ENCODE measurements at places on chromosomes 16 and 17.
A peak's percentile ranks its signal among the peaks of the same experiment; 100 is the strongest.

DNA sequence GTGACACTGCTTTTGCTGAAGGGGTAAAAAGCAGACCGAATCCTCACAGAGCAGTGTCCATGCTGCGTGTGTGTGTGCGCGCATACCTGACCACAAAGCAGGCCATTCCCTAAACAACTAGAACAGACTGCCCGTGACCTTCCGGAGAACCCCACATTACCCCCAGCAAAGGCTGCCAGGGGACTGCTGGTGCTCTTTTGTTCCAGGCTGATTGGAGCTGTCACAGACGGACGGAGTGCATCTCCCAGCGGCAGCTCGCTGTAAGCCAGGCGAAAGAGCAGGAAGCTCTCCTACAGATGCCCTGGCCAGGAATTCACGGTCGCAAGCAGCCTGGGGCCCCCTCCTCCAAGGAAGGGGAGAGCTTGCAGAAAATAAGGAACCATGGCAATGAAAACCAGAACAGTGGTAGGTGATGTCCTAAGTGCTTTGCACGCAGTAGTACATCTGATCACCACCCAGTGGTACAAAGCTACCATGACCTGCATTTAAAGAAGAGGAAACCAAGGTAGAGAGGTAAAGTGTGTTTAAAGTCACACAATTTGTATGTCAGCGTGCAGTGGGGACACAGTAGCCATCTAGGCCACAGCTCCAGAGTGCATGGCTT is 153.4 kb upstream of the DYNLRB2 start:
- no peak for DNase-seq

DNA sequence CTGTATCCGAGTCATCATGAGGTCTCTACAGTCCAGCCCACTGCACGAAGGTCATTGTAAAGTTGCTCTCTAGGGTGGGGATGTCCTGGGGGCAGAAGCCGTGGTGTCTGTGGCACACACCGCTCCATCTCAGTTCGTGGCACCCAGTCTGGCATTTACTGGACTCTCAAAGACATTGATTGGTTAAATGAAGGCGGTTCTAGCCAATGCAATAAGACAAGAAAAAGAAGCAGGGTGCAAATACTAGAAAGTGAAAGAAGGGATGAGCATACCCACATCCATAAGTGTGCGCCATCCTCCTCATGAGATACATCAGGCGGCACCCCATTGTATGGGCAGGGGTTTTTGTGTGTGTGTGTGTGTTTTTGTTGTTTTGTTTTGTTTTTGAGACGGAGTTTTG is 10.7 kb upstream of the ATP2A3 start:
- no peak for DNase-seq

GRCh38 chr16:56918467-56919012 is 13.4 kb upstream of the HERPUD1 start:
- no peak for DNase-seq

DNA sequence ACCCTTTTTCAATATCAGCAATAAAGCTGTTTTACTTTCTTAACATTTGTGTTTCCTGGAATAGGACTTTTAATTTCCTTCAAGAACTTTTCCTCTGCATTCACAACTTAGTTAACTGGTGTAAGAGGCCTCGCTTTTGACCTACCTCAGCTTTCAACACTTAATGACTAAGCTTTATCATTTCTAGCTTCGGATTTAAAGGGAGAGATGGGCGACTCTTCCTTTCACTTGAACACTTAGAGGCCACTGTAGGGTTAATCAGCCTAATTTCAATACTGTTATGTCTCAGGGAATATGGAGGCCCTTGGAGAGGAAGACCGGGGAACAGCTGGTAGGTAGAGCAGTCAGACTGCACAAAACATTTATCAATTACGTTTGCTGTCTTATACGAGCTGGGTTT is 4.7 kb downstream of the SYNRG start:
- DNase-seq = no peak

GRCh38 chr17:38657824-38658740 is 16.7 kb downstream of the EPOP start:
- no peak for DNase-seq

GRCh38 chr17:10117581-10118001 is 80.8 kb downstream of the GAS7 start:
- no peak for DNase-seq

- DNase-seq = no peak
Measured at GRCh38 chr16:66121466-66121865, 245.0 kb upstream of the CDH5 start.

DNA sequence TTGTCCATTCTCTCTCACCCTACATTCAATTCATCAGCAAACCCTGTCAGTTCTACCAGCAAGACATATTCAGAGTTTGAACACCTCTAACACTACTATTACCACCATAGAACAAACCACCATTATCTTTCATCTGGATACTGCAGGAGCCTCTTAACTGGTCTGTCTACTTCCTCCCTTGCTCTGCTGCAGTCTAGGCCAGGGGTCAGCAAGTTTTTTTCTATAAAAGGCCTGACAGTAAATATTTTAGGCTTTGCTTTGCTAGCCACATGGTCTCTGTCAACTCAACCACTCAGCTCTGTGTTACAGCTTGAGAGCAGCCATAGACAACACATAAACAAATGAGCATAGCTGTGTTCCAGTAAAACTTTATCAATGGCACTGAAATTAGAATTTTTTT is 13.8 kb downstream of the KCTD19 start:
- peak; percentile 7 for DNase-seq

- DNase-seq = peak; percentile 95
Measured at GRCh38 chr16:54446639-54447038, 160.1 kb upstream of the IRX3 start.
